ENCODE measurements at places on chromosomes 16 and 17.

- DNase-seq, result no peak
Measured at GRCh38 chr16:72910381-72910780, 137.5 kb downstream of the ZFHX3 start.

- DNase-seq, result no peak
Measured at GRCh38 chr16:88932929-88933328, 44.1 kb downstream of the CBFA2T3 start.

- DNase-seq, result no peak
Measured at GRCh38 chr17:36641877-36642845, 40.8 kb downstream of the MRM1 start.

DNA sequence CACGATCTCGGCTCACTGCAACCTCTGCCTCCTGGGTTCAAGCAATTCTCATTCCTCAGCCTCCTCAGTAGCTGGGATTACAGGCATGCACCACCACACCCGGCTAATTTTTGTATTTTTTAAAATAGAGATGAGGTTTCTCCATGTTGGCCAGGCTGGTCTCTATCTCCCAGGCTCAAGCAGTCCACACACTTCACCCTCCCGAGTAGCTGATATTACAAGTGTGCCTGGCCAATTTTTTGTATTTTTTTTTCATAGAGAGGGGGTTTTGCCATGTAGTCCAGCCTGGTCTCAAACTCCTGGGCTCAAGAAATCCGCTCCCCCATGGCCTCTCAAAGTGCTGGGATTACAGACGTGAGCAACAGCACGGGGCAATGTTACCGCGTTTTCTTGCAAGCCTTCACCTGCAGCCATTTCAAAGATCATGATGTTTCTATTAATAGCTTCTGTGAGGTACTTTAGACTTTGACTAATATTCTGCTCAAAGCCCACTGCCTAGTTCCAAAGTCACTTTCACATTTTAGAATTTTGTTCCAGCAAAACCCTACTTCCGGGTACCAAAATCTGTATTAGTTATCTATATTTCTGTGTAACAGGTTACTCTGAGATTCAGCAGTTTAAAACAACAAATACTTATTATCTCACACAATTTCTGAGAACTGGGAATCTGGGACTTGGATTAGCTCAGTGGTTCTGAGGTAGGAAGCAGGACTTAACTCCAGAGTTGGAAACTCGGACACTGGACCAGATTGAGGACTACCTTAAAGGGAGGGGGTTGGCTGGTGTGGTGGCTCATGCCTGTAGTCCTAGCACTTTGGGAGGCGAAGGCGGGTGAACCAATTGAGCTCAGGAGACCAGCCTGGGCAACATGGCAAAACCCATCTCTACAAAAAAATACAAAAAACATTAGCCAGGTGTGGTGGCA is 12.0 kb upstream of the MED13 start:
- DNase-seq, result no peak

DNA sequence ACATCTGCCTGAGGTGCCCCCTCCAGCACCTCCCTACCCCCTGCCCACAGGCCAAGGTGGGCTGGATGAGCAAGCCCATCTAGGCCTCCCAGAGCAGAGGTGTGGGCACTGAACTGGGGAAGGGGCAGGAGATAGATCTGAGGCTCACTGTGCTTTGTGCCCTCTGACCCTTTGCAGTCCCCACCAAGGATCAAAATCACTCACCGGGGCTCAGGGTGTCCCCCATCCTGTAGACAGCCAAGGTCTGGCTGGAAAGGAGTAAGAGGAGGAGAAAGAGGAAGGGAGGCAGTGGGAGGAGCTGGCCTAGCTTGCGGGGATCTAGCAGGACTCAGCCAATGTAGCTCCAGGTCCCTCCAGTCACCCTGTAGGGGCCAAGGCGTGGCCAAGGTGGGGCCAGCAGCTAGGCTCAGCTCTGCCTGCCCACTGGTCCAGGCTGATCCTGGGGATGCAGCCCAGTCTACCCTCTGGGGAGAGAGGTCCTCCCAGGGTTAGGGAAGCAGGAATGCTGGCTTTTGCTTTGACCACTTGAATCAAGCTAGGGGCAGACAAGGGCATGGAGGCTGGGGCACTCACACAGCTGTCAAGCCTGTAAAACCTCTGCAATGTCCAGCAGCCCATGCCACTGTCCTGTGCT is 1.8 kb downstream of the SLC12A4 start:
- DNase-seq, result no peak

DNA sequence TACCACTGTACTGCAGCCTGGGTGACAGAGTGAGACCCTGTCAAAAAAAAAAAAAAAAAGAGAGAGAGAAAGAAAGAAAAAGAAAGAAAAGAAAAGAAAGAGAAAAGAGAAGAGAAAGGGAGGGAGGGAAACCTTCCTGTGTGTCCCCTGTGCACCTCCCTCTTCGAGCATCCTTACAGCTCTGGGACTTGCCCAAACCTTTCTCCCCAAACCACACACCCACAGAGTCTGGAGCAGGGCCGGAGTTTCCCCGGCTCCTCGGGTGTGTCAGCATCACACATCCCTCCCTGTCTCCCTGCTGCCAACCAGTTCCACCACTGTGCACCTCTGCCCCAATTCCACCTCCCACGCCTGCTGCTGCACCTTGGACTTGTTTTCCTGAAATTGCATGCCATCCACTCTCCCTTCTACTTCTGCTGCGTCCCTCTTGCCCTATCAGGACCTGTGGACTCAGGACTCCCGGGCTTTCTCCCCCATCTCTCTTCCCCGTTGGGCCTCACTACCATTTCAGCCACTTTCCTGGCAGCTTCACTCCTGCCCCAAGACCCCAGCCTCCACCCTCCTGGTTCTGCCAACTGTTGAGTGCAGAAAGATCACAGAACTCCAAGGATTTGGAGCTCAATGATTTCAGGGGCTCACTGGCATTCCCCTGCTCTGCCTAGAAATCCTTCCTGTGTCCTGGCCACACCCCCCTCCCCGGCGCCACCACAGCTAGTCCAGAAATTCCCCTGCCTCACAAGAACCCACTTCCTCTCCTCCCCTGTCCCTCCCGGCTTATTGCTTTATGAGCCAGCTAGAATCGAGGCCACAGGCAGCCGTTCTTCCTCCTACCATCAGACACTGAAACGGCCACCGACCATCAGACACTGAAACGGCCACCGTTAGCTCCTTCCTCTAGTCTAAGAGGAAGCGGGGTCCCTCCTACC is 3.7 kb upstream of the CDK3 start:
- no peak for DNase-seq

DNA sequence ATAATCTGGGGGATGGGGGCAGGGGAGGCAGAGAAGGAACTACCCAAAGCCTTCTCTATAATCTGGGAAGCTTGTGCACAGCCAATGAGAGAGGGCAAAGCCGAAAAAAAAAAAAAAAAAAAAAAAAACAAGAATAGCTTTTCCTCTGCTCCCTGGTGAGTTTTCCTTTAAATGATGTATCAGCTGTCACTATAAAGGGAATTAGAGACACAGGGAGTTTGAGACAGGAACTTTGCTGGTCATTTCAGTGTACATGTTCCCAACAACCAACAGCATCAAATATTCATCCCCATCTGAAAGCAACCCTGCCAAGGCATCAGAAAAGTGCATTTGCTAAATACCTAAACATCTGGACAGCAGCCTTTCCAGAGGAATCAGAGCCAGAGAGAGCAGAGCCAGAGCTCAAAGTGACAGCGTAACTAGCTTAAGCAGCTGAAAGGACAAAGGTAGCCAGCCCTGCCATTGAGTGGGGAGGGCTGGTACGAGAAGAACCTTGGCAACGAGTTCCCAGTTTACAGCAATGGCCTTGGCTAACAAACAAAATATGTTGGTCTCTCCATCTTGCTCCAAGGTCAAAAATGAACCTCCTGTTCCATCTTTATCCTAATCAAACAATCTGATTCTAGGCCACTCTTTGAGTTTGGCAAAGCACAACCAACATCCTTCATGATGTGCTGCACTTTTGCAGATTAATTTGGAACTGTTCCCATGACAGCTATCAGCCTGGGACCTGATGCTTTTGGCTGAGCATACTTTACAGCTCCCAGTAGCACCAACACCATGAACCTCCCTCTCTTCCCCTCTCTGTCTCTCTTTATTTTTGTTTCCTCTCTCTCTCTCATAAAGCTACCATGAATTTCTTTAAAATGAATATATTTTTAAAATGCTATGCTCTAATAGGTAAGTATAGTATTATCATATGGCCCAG is 143.7 kb upstream of the GNAO1 start:
- DNase-seq, result no peak

DNA sequence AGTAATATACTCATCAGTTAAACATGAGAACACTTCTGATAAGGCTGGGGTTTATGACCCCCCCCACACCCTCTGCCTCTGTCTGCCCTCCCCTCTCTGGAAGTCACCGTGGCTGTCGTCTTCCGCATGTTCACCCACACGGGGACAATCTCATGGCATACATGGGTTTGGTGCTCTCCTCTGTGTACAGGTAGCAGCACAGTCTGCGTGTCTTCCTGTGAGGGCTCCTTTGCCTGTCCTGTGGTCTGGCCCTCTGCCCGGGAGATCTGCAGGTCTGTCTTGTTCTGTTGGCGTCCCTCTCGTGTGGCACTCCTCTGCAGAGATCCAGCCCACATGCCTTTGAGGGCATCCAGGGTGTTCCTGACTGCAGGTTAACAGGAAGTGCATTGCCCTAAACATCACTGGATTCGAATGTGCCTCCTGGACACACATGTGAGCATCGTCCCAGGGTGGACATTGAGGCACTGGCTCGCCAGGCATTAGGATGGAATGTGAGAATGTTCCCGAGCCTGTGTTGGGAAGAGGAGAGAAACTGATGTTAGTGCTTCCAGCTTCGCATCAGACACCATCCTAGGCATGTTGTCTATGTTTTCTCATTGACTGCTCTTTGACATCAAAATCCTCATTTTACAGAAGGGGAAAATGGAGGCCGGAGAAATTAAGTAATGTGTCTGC is 54.5 kb downstream of the NKD1 start:
- DNase-seq, result no peak

- no peak for DNase-seq
Measured at GRCh38 chr17:73068322-73069153, 23.9 kb downstream of the SLC39A11 start.

DNA sequence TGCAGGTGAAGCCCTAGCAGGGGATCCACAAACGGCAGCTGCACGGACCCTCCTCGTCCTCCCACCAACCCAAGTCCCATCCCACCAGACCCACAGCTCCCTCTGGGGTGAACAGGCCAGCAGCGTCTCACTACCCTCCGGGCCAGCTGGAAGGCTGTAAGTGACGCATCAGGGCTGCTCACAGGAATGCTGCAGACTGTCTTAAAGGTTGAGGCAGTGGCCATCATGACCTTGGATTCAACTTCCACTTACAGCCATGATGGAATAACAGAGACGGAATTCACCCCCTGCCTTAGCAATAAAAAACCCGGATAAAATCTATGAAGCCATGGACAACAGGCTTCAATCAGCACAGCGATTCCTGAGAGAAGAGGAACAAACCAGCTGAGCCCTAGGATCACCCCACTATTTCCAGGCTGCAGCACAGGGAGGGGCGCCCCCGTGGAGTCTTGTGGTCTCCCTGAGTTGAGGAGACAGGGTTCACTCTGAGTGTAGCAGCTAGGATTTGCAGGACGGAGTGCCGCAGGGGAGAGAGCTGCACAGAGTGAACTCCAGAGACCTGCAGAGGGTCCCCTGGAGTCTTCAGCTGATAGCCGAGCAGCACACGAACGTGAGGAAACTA is 10.5 kb downstream of the FAM83G start:
- DNase-seq, result no peak

- no peak for DNase-seq
Measured at GRCh38 chr17:48871551-48872351, 20.8 kb upstream of the ATP5MC1 start.

DNA sequence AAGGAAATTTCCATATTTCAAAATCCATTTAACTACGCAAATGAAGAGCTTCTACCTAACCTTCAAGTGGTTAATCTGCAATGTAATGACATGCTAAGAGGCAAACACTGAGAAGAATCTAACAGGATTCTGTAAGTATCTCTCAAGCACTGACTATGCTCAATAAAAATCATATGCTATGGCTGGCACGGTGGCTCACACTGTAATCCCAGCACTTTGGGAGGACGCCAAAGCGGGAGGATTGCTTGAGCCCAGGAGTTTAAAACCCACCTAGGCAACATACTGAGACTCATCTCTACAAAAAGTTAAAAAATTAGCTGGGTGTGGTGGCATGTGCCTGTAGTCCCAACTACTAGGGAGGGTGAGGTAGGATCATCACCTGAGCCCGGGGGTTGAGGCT is 32.7 kb downstream of the GNA13 start:
- DNase-seq, result no peak

GRCh38 chr17:35022536-35023063 is 40.9 kb downstream of the RFFL start:
- no peak for DNase-seq

- no peak for DNase-seq
Measured at GRCh38 chr17:18235743-18236256, 10.4 kb downstream of the LLGL1 start.

GRCh38 chr17:539766-540165 is 174.9 kb downstream of the VPS53 start:
- DNase-seq, result no peak

- no peak for DNase-seq
Measured at GRCh38 chr16:10667239-10667638, 27.5 kb downstream of the TEKT5 start.

GRCh38 chr16:70575376-70575775 is 51.8 kb downstream of the SF3B3 start:
- DNase-seq, result no peak

GRCh38 chr16:65608455-65608854 is 486.6 kb upstream of the CDH11 start:
- no peak for DNase-seq

DNA sequence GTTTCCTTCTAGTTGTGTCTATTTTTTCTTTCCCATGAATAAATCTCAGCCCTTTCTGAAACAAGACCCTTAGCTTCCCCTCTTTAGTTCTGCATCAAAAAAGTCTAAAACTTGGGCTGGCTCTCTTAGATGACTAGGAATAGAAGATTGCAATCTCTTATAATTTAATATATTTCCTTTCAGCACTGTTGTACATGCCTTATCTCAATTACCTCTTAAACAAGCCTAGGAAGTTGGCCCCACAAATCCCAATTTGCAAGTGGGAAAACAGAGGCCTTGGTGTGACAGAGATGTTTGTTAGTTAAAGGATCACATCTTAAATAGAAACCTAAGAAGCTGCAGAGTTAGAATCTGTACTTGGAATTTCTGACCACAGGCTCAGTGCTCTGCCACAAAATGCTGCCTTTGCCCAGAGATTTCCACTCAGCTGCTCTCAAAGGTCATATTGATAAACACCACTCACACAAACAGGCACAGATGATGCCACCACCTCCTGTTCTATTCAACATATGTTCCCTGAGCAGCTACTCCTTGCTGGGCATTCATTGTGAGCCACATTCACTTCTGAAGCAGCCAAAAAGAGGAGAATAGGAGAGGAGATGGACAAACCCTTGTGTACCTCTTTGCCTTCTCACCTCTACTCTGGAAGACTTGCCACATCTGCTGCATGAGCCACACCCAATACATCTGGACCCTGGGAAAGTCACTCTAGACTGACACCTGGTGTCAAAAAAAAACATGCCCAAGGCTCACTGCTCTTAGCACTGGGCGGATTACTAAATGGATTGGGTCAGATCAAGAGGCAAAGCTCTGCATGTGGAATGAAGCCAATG is 5.5 kb downstream of the CCDC182 start:
- no peak for DNase-seq
